ENCODE measurements at places on chromosomes 12 and 14. TPM values are rescaled to one million over a fixed set of nuclear protein-coding genes. Genes with fewer than 3 reads are reported as not detected.

Gene RHOJ
- 4.3 TPM for total RNA-seq

Gene SERPINA1
- 15.8 TPM for total RNA-seq

Gene ACVRL1
- total RNA-seq = 6.1 TPM

Gene PPFIBP1
- total RNA-seq = 419 TPM

Gene ASIC1
- total RNA-seq = 3.7 TPM

Gene OR10G3
- total RNA-seq = not detected

Gene INHBC
- under 0.01 TPM for total RNA-seq

Gene EEA1
- 40.8 TPM for total RNA-seq

Gene IL23A
- total RNA-seq = not detected

Gene CMA1
- not detected for total RNA-seq

Gene TSPAN9
- total RNA-seq = 16.6 TPM

Gene RNASE3
- not detected for total RNA-seq

Gene IAPP
- total RNA-seq = not detected

Gene KRT82
- not detected for total RNA-seq

Gene TAS2R8
- 0.26 TPM for total RNA-seq

Gene BBOF1
- 19.1 TPM for total RNA-seq

Gene APOF
- total RNA-seq = not detected

Gene EVL
- 18.7 TPM for total RNA-seq

Gene SYNE3
- total RNA-seq = 29.6 TPM

Gene PRKD1
- 12.0 TPM for total RNA-seq
